Psoas muscle (tissue), 8 donors: ENCODE measurements at places on chromosomes 12 and 14. TPM values are rescaled to one million over a fixed set of nuclear protein-coding genes. Genes with fewer than 3 reads are reported as not detected.

- DNase-seq, result no peak
Observed at GRCh38 chr12:70936203-70936813, 15.8 kb upstream of the PTPRR start.

- DNase-seq, result no peak
Observed at GRCh38 chr12:132367071-132367851, 37.9 kb upstream of the GALNT9 start.

The DLK1 gene
- 9.2 TPM for polyA plus RNA-seq

DNA sequence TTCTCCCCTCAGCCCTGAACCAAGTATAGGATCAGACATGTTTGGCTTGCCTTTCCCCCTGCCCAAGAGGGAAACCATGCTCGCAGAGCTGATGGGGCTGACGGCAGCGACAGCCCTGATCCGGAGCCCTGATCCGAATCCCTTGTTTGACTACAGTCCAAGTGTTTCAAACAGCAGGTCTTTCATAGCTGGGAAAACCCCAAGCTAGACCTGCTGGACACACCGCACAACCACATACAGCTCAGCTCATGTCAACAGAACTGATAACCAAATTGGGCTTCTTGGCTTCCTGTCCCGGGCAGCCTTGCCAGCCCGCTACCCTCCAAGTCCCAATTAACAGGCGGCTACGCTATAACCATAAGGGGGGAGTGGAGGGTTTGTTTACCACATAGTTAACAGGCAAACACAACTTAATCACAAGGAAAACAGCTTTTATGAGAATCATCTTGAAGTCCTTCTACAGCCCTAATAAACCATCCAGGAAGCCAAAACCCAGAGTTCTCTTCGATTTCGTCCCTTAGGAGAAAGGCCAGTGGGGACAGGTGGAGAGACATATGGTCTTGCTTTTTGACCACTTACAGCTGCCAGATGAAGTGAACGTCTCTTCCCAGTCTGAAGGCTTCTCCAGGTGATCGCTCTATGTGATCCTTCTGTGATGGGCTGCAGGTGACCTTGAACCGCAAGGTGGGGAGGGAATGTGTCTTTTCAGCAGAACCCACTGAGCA, 64.5 kb upstream of the MANSC4 start:
- DNase-seq, result no peak

DNA sequence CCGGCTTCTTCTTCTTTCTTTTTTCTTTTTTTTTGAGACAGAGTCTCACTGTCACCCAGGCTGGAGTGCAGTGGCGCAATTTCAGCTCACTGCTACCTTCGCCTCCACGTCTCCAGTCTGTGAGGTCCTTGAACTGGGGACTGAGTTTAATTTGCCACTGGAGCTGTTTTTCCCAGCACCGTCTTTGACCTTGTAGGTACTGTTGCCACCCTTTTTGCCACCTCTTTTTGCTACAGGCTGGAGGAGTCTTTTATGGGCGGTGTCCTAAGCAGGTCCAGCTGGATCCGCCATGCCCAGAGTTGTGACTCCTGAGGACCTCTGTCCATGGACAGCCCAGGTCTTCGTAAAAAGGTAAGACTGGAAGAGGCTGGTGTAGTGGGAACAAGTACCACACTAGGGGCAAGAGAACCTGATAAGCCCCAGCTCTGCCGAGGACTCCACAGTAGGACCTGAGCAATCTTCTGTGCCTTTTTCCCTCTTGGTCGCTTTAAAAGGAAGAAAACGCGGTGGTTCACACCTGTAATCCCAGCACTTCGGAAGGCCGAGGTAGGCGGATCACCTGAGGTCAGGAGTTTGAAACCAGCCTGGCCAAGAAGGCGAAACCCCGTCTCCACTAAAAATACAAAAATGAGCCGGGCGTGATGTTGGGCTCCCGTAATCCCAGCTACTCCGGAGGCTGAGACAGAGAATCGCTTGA, 946 bp downstream of the RNU4-2 start:
- no peak for DNase-seq

- DNase-seq, result no peak
Observed at GRCh38 chr12:4112290-4112689, 161.3 kb upstream of the CCND2 start.
